T-helper 2 cell (primary cell): ENCODE measurements at places on chromosomes 3 and 15.
A peak's percentile ranks its signal among the peaks of the same experiment; 100 is the strongest.

GRCh38 chr15:67165254-67166253 lies 88.9 kb downstream of the AAGAB start:
- DNase-seq, result no peak

DNA sequence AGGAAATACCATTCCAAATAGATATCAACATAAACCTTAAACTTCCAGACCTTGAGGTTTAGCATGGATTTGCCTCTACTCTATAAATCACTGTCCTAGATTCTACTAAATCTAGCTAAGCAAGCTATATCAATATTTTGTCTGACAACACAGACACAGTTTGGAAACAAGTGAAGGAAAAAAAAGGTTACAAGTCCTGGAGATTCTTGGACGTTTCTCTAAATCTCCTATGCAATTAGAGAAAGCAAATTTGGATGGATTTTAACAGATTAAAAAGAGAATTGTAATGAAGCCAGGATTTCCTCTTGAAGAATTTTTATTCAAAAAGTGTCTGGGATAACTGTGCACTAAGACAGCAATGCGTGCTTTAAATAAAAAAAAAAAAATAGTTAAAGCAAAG lies 441.1 kb upstream of the DPH6 start:
- no peak for DNase-seq

- DNase-seq, result no peak
Observed at GRCh38 chr3:150407808-150408220, 284 bp upstream of the TSC22D2 start.

DNA sequence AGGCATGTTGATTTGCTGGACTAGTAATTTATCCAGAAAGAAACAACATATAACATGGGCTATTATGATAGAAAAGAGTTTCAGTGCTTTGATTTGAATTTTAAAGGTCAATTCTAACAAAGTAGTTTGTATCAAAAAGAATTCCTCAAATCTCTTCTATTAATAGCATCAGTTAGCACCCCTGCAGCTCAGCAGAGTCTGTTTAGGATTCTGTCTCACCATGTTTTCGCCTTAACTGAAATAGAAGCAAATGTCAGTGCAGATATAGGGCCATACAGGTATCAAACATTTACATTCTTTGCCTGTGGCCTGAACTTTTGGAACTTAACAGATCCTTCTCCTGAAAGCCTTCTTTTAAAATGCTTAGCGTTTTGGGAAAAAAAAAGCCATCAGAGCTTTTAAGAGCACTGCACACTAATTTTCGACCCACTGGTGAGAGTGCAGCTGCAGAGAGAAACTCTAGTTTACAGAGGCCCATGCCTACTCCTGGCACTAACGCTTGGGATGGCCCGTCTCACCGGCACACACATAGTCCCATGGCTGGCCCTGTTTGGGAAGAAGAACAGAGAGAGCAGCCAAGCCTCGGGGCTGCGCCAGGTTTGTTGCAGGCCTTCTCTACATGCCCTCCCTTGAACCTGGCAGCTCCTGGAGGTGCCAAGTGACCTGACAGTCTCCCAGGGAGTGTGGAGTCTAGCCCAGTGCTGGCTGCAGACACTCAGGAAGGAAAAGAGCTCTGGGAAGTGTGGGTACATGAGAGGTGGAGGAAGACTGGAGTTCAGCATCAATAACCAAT lies 9.9 kb upstream of the PAQR9 start:
- DNase-seq, result no peak

DNA sequence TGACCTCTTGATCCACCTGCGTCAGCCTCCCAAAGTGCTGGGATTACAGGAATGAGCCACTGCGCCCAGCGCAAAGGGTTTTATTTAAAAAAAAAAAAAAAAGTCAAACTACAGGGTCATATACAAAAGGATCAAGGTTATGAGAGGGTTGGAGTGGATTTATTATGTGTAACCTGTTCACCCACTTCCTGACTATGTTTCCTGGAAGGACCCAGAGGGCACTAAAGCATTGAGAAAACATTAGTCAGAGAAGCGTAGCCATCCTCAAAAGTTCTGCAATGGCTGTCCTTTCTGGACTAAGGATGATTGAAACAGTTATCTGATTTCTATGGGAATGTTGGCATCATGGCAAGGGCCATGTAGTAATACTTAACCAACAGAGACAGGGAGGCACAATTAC lies 7.3 kb upstream of the SCAPER start:
- no peak for DNase-seq

DNA sequence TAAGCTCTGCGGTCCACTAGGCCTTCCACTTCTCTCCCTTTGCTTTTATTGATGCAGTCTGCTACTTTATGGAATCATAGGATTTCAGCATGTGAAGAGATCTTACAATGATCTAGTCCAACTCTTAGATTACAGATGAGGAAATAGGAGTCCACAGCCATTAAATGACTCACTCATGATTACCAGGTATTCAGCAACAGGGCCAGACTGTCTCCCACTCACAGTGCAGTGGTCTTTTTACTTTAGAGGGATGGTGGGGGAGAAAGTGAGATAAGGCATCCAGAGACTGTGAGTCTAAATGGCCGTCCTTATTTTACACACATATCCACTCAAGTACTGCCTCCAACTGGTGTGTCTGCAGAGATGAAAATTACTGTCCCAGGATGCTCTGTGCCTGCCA lies 88.5 kb upstream of the SKOR1 start:
- DNase-seq, result no peak

DNA sequence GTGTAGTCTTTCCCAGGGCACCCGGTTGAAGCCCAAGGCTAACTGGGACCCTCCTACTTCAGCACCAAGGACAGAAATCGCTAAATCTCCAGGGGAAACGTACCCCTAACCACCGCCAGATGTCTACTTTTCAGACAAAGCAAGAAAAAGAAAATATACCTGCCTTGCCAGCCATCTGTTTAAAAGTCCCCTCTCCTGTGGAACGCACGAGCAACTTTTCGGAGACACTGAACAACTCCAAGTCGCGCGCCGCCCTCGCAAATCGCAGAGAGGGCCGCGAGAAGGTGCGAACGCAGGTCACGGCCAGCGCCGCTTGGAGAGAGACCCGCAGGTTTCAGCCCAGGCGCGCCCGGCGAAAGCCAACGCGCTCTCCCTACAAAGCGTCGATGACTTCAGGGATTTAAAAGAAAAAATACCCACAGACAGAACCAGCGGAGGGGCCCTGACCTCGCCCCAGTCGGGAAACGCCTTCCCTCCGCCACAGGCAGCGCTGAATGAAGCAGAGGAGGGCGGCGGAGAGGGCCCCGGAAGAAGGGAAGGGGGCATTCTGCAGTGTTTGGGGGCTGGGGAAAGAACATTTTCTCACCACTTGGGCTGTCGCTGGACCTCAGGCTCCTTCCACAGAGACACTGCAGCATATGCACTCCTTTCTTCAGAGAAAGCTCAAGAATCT lies 213.1 kb downstream of the FGF12 start:
- no peak for DNase-seq

GRCh38 chr3:197600796-197601565 lies 45.2 kb upstream of the BDH1 start:
- no peak for DNase-seq

- DNase-seq, result no peak
Observed at GRCh38 chr15:100124361-100124760, 217.4 kb downstream of the ADAMTS17 start.

DNA sequence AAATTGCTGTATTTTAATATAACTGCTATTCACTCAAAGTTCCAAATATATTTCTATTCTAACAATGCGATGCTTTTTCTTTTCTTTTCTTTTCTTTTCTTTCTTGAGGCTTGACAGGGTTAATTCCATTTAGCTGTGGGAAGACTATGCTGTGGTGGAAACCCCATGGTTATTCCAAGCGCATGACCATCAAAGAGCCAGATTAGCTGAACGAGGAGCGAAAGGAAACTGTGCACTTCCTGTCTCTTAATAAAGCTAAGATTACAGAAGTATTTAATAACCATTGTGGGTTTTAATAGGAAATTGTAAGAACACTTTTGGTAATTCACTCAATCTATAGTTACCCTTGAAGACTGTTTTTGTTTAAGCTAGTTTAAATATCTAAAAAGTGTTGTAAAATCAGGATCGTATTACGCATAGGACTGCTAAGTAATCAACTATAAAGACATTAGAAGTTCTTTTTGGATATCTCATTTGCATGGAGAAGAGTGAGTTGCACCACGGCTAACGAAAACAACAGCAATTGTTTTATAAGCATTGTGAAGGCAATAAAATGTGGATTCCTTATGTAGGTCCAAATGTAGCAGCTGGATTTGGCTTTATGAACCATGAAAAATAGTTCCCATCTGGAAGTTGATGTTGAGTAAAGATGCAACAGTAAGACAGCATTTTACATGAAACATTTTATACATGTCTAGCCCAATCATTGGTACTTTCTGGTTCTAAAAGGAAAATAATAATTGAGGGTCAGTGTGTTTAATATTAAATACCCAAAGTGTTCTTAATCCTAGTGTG lies 105.4 kb downstream of the ZIC1 start:
- DNase-seq, result no peak

- DNase-seq, result no peak
Observed at GRCh38 chr3:33111581-33111980, 2.2 kb upstream of the CRTAP start.

GRCh38 chr3:196970547-196971093 lies 2.0 kb upstream of the PIGZ start:
- no peak for DNase-seq

DNA sequence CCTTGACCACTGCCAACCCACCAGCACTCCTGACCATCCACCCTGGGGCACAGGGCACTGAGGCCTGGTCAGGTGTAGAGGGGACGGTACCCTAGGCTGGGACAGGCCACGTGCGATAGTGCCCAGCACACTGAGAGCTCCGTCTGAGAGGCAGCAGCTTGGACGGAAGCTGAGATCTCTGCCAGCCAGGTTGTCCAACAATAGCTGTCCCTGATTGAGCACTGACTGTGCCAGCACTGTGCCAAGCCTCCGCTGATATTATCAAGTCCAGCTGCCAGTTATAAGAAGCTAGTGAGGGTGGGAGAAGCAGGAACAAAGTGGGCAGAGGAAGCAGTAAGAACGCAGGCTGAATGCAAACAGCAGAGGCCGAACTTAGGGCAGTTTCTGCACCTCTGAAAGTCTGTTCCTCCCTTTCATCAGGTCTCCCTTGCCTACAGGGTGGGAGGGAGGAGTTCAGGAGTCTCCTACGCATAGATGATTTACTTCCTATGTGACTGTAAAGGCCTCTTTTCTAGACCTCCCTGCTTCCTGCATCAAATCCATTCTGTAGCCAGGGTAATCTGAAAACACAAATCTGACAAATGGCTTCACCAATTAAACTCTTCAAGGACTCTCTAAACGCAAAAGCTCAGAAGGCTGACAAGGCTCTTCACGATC lies 29.7 kb downstream of the MRPS11 start:
- DNase-seq, result no peak

DNA sequence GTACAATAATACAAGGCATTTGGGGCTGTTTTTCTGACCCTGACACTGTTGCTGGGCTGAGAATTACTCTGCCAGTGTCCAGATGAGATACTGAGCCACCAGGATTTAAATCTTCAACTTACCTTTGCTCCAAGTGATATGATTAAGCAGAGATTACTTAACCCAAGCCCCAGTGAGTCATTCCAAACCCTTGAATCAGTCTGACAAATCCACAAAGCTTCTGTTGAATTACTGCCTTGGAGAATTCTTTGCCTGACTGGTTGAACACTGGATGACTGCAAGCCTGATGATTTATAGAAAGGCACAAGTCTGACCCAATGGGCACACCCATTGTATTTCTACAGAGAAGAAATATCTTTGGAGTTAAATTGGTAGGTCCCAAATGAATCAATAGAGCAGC lies 88.2 kb upstream of the TSC22D2 start:
- DNase-seq, result no peak

DNA sequence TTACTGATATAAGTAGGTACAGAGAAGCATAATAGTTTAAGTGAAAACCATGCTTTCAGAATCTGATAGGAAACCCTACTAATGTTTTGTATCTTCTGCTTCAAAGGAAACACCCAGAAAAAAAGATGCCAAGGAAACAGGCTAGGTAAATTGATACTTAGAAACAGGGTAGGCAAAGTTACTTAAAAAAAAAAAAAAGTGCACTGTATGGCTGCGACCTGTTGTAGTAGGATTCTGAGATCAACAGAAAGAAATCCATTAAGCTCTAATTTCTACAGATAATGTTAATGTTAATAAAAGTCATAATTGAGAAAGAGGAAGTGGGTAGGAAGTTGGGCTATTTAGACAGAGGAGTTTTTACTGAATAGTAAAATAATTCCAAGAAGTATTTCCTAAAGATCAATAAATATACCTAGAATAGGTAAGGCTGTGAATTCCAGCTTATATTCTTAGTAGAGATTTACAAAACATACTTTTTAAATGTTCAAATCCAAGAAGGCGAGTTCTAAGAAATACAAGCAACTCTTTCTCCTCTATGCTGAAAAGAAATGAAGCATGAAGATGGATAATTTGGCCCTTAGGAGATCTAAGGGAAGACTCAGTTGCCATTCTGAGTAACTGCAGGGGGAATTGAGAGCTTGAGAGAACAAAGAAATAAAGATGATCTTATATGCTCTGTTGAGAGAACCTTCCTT lies 24.1 kb upstream of the STT3B start:
- DNase-seq, result no peak

- no peak for DNase-seq
Observed at GRCh38 chr3:147816752-147817151, 407.6 kb downstream of the ZIC1 start.

GRCh38 chr3:53274938-53275605 lies 19.2 kb upstream of the TKT start:
- DNase-seq, result peak; percentile 70

DNA sequence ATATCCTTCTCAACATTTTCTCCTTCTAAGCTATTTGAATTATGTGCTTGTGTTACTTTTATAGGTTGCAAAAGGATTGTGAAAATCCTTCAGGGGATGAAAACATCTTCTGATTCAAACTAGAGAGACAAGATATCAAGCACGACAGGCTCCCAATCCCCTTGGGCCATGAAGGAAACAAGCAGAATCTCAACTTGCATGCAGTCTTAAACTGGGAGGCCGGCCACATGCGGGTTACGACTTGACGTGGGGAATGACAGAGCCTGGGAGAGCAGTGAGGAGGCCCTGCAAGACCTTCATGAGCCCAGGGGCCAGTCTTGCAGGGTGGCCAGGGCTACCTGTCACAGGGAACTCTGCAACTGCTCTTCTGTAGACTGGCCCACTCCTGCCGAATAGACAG lies 94.4 kb downstream of the SCN11A start:
- DNase-seq, result no peak

GRCh38 chr3:143252931-143253330 lies 133.4 kb downstream of the CHST2 start:
- DNase-seq, result no peak

DNA sequence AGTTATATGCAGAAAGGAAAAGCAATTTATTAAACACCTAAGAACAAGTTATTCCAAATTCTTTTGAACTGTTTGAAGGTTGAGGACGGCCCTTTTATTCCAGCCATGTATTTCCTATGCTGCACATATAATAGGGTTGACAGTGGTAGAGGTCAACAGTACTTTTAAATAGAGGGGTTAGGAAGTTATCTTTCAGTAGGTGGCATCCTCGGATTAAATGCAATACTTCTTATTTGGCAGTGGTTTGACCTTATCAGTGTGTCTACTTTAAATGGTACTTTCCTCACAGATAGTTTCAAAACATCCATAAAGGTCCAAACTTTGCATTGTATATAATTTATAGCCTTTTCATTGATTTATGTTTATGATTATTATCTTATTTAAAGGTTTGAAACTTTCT lies 558.7 kb downstream of the TUSC7 start:
- no peak for DNase-seq
